ENCODE measurements at places on chromosomes 3 and 15.
A peak's percentile ranks its signal among the peaks of the same experiment; 100 is the strongest.

DNA sequence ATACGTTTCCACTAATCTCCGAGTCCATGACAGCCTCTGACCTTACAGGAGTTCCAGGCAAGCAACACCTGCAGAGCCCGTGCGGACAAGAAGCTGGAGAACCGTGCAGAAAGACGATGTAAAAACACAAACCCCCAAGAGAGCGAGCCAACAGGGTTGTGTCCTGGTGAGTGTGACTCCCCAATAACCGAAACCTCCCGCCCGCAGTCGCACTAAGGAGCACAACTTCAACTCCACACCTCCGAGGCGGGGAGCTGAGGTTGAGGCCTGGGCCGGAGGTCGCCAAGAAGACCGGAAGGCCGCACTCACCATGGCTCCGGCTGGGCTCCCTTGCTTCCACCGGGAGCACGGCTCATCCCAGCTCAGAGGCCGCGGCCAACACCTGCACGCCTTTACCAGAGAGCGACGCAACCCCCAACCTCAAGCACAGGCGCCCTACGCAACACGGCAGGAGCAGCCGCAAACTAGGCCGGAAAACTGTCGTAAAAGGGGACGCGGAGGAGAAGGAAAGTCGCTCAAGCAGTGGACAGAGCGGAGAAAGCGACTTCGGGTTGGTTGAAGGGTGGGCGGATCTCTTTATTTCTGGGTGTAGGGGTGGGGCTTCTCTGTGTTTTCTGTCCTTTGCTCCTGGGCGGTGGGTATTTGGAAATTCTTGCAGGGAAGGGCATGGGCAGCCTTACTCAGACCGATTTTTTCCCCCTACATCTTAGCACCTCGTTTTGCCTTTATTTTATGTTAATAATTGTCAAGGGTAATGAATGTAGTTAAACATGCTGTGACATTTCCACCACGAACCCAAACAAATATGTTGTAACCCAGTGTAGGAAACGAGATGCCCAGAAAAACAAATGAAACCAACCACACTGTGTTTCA lies at the start of gene DNAJC19:
DNAJC19 (minus strand) TSS at position 446 of the 873 bp plus-strand sequence; CDS start at position 312, 134 bp downstream.
- peak; percentile 98 for DNase-seq

DNA sequence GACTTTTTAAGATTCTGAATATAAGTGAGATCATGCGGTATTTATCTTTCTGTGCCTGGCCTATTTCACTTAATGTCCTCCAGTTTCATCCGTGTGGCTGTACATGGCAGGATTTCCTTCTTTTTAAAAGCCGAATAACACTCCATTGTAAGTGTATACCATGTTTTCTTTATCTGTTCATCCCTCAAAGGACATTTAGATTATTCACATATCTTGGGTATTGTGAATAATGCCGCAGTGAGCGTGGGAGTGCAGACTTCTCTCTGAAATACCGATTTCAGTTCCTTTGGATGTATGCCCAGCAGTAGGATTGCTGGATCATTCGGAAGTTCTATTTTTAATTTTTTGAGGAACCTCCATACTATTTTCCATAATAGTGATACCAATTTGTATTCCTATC lies 136.1 kb downstream of the APBA2 start:
- peak; percentile 91 for DNase-seq

DNA sequence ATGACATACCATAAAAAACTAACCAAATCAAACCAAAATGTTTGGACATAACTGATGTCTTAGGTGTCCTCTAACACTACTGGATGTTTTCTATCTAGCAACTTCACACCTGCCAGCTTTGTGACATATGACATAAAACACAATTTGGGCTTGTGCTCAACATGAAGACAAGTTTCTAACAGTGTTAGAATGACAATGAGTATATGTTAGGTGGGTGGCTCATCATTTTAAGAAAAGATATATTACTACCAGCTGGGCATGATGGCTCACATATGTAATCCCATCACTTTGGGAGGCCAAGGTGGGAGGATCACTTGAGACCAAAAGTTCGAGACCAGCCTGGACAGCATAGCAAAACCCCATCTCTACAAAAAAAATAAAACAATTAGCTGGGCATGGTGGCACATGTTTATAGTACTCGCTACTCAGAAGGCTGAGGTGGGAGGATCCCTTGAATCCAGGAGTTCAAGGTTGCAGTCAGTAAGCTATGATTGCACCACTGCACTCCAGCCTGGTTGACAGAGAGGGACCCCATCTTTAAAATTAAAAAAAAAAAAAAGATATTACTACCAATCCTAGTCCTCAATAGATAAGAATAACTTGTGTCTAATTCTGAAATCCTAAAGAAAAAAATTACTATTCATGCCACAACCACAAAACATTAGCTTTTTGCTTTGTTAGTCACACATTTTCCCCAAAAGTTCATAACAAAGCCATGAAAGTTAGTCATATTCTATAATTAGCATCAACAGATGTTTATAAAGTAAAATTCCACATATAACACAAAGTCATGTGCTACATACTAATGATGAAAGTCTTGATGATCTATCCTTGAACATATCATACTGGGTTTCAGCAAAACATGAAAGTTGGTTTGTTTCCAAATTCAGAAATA lies 59.9 kb downstream of the LRRFIP2 start:
- DNase-seq = peak; percentile 91

DNA sequence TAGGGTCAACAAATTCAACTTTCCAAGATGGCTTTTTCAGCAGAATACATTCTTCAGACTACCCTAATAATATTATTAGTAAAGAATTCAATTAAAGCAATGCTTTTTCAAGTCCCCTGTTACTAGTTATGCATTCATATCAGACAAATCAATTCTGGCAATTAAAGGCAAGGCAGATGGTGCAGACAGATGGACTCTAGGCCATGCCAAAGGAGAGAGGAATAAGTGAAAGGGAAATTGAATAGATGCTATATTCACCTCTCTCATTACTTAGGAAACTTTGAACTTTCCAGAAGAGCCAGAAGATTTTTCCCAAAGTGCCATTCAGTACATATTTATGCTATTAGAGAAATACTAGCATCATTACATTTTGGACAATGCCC lies 487.7 kb upstream of the RASGRP1 start:
- DNase-seq = no peak

GRCh38 chr3:71523628-71524027 lies 59.9 kb downstream of the FOXP1 start:
- DNase-seq = no peak

GRCh38 chr3:19749448-19750017 lies 184.5 kb downstream of the EFHB start:
- no peak for DNase-seq

DNA sequence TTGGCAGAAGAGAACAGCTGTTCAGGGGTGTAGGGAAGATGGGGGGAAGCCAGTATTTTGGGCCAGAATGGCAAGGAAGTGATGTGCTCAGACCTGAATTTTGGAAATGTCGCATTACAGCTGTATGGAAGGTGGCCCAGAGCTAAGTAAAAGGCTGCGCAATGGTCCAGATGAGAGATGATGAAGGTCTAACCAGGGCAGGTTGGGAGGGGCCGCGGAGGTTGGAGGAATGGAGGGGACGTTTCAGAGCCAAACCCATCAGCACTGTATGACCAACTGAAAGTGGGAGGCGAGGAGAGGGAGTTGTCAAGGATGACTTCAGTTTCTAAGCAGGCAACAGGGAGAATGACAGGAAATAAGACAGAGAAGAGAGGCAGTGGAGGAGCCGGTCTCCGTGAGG lies 60.8 kb downstream of the ADCY5 start:
- no peak for DNase-seq

DNA sequence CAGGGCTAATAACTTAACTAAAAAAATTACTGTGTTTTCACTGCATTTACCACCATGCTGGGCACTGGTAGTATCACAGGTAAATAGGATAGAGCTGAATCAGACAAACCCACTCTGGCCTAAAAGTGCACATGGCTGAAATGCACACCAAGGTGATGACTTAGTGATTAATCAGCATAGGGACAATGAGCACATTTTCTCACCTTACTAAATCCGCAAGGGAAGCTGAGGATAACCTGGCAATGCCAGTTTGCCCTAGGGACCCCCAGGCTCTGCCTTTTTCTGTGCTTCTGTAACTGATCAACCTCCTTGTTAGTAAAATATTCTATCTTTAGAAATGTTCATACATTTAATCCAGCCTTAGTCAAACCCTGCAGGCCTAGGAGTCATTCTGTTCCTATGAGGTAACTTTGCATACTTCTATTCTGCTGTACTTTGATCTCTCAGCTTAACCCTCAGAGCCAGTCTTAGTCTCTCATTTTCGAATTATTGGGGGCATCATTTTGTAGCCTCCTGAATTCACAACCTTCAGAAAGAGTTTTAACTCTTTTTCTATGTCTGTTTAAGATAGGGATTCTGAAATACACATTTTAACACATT lies 562.9 kb upstream of the KCNMB2 start:
- peak; percentile 26 for DNase-seq

DNA sequence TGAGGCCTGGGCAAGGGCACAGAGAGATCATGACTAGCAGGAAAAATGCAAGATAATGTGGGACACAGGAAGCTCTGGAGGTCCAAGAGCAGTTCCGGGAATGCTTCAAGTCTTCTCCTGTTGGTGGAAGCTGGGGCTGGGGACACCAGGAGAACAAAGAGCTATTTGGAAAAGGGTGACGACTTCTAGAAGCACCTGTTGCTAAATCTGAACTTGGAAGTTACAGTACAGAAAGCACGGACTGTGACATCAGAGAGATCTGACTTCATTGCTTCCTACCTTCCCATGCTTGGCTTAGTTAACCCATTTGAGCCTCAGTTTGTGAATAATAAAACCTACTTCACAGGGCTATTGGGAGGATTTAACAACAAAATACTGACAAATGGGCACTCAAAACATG lies 52.7 kb upstream of the NEO1 start:
- DNase-seq = no peak

- no peak for DNase-seq
Observed at GRCh38 chr3:194713299-194714136, 27.8 kb downstream of the FAM43A start.

GRCh38 chr3:53154881-53155285 lies 6.1 kb upstream of the PRKCD start:
- no peak for DNase-seq

DNA sequence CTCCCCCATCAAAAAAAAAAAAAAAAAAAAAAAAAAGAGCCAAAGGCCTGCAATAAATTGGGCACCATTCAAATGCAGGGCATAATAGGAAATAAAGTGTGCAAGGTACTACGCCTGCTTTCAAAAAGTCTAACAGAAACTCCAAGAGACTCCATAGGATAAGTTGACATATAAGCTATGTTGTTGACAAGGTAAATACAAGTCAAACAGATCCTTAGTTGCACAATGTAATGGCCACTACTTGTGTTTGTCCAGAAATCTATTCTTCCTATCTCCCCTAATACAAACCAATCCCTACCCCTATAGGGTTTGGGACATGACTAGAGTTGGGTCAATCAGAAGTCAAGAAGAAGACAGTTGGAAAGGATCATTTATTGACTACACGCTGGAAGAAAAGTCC lies 16.0 kb downstream of the MAP4 start:
- no peak for DNase-seq

DNA sequence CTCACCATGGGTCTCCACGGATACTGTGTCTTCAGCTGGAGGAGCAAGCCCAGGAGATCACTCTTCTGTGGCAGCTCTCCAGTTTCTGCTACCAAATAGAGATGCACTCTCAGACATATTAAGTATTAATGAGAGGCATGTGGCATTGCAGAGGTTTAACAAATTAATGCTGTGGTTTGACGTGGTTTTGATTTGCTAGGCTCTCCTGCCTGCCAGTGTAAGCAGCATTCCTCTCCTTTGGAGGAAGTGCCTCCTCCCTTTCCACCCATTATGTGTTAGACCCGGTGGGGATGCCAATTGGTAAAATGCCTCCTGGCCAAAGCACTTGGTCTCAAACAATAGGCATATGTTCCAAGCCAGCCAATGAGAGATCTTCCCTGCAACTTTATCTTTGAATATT lies 124.8 kb downstream of the MYLK start:
- no peak for DNase-seq

DNA sequence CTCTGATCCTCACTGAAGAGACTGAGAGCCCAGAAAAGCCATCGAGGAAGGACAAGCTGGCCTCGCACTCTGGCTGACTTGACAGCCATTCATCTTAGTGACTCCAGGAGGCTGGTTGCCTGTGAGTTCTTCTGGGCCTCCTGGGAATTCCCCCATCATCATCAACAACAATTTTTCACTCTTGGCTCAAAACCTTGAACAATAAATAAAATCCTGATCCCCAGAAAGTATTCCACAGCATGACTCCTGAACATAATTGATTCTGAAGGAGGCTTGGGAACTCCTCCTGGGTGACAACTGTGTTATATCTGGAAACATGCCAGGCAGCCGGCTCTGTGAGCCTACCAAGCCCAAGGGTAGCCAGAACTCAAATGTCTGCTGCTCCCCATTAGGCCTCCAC lies 188.6 kb downstream of the SHQ1 start:
- DNase-seq = peak; percentile 24

- DNase-seq = peak; percentile 86
Observed at GRCh38 chr3:178454726-178455125, 81.5 kb upstream of the KCNMB2 start.
